ENCODE measurements at places on chromosomes 1 and 21.

DNA sequence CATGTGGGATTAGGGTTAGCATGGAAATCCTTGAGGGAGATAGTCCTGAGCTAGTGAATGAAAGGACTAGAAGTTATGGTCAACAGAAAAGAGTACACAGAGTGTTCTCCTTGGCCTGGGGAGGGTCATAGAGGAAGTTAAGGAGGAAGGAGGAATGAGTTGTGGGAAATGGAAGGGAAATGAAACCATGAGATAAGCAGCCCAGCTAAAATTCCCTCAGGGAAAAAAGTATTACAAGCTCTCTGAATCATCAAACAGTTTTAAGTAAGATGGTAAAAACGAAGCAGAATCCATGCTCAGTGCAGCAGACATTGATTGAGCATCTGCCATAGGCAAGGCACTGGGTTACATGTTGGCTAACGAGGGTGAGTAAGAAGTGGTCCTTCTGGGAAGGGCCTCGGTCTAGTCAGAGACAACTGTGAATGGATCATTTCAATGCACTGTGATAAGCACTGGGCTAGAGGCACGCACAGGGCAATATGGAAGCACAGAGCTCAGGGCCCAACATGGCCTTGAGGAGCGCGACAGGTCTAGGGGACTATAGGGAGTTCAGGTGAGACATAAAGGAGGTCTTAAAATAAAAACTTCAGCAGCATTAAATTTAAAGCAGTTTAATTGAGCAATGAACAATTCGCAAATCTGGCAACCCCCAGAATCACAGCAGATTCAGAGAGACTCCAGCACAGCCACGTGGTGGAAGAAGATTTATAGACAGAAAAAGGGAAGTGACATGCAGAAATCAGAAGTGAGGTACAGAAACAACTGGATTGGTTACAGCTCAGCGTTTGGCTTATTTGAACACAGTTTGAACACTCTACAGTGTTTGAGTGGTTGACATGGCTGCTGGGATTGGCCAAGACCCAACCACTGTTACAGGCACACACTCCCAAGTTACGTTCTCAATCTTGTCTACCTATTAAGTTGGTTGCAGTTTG, 219.5 kb downstream of the HLX start:
- DNase-seq, result no peak

DNA sequence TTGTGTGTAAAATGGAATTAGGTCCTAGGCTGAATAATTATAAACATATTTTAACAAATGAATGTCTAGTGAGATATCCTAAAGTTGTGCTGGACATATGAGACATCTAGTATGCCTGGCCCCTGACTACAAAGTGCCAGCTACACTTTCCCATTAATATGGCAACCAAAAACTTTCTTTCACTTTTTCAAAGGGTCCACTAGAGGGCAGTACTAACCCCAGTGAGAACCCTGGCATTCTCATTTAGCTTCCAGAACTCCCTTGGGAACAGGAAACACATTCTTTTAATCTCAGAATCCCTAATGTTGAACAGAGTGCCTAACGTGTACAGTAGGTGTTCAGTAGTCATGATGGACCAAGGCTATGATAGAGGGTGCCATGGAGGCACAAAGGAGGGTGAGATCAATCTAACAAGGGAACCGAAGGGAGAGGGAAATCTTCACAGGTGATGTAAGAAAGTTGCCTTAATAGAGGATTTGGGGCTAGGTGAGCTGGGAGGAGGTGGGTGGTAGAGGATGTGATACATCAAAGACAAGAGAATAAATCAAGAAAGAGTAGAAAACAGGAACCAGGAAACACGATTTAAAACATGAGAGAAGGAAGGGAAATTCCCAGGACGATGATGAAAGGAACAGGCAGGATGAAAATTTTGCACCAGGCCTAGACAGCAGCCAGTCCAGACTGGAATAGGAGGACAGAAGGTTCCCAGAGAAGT, 41.6 kb downstream of the NSL1 start:
- peak; percentile 41 for DNase-seq

DNA sequence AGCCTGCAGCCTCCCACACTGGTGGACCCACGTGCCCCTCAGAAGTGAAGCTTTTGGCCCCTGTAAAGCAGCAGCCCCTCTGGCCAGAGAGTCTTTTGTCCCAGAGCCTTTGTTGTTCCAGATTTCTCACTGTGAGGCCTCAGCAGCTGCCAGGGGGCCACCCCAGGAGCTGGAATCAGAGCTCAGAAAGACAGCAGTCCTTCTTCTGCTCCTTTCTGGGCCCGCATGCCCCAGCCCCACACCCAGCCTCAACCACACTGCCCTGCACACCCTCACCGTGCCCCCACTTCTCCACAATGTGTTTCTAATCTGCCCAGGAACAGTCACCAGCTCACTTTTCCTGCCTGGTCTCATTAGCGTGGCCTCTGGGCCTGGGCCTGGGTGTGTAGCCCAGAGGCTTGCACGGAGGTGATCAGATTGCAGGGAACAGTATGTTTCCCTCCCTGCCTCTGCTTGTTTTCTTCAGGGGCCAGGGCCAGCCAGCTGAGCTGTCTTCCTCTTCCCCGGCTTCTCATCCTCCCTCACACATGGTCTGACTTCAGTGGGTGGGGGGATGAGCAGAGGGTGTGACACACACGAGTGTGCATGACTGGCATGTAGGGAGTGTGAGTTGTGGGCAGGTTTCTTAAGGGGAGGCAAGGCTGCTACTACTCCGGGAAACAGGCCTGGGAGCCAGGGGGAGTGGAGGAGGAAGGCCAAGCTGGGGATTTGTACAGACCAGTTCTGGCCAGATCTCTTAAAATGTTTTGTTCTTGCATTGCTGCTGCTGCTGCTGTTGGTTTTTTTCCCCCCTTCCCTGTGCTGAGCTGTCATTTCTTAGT, 82.5 kb upstream of the ZNF648 start:
- DNase-seq, result no peak

- DNase-seq, result no peak
Observed at GRCh38 chr1:29120947-29121485, 2.7 kb downstream of the TMEM200B start.

DNA sequence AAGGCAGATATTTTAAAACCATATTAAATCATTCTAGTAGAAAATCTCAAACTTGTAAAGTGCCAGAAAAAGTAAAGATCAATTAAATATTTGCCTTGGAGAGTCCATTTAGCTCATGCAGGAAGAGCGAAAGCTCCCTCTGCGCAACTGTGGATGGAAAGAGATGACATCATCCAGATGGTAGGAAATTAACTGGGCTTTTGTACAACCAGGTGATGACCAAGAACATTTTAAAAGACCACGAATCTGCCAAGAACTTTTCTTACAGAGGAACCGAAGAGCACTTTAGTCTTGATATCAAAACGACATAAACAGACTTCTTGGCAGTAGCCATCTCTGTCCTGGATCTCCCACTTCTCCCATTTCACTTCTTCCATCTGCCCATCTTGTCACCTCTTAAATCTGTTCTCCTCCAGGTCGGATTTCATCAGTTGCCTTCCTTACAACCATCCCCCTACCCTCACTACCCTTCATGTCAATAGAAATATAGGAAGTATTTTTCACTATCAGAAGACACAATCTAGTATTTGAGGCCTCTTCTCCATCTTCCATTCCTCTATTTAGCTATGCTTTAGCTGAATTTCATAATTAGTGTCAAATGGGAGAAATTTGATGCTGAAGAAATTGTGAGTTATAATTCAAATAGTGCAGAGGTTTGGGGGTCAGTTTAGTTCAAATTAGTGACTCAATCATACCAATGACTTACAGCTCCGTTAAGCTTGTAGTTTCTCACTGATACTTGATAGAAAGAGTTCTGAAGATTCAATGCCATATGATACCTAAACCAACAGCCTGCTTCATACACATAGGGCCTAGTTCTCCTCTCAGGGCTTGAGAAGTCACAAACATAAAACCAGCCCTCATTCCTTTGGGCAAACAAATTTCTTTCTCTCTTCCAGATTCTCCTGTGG, 22.0 kb upstream of the DNASE2B start:
- no peak for DNase-seq

DNA sequence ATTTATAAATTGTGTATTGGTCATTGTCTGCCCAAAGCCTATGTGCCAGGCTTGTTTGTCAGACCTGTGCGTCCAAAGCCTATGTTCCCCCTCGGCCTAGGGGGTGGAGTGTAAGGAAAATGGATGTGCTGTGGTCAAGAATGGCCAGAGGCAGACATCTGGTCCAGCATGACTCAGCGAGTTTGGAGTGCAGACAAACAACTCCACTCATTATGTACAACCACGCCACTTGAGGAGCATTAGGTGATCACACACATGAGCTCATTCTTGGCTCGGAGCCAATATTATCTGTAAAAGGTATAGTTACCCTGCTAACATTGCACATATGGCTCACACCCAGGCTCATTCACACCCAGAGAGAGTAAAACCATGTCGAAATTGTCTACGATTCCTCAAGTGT, 1047.6 kb upstream of the ADGRL4 start:
- peak; percentile 4 for DNase-seq

- no peak for DNase-seq
Observed at GRCh38 chr1:174682419-174683008, 234.8 kb downstream of the GPR52 start.

- DNase-seq, result no peak
Observed at GRCh38 chr1:57423135-57423655, 665 bp downstream of the DAB1 start.

- peak; percentile 30 for DNase-seq
Observed at GRCh38 chr1:68051475-68051874, 1.0 kb upstream of the DIRAS3 start.

- no peak for DNase-seq
Observed at GRCh38 chr1:207965392-207966387, 54.8 kb upstream of the CD34 start.

- DNase-seq, result no peak
Observed at GRCh38 chr1:196856053-196856452, 31.8 kb upstream of the CFHR4 start.

DNA sequence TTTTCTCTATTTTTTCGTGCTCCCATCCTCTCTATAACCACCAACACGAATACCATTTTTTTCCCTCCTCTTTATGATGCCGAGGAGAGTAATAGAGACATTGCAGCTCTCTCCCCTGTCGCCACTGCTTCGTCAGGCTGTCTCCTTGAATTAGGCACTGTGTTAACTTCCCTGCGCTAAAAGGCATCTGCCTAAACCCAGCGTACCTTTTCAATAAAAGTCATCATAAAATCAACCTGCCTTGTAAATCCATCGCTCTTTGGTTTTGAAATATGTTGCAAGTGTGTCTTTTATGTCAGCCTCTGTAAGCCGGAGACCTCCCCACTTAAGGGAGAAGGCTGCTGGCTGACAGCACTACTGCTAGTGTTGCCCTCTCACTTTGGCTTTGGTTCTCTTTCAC, 8.7 kb downstream of the RNF220 start:
- DNase-seq, result no peak

All from H54 (cell line).